ENCODE measurements at places on chromosomes 12 and 14.

- no peak for DNase-seq
Observed at GRCh38 chr14:33567023-33567728, 383.7 kb downstream of the EGLN3 start.

DNA sequence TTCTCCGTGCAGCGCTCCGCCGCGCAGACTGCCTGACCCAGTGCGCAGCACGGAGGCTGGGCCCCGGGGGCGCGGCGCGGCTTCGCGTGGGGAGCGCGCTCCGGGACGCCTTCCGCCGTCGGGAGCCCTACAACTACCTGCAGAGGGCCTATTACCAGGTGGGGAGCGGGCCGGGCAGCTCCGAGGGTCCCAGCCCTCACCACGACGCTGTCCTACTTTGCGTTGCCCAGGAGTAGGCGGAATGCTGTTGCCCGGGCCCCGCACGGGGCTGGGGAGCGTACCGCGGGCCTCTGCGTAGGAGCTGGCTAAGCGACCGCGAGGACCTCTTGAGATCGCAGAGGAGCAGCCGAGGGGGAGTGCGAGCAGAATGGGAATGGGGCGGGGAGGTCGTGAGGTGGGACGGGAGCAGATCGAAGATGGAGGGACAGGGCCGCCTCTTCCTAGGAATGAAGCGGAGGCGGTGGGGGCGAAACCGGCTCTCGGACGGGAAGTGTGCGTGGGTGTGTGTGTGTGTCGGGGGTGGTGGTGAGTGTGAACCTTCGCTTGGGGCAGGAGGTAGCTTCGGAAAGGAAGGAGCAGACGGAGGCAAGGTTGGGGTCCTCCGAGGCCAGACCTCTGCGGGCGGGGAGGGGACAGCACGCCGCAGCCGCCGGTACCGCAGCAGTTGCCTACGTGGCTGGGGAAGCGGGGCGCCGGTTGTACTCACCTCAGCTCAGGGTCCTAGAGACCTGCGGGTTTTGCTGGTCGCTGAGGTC is 751 bp downstream of the P3H3 start:
- DNase-seq: peak; percentile 82

GRCh38 chr12:104134882-104135281 is 3.1 kb downstream of the NFYB start:
- DNase-seq: no peak

- DNase-seq: no peak
Observed at GRCh38 chr12:50018968-50019367, 6.3 kb downstream of the RACGAP1 start.

GRCh38 chr14:102050625-102051024 is 36.2 kb downstream of the HSP90AA1 start:
- DNase-seq: no peak

Measured in foreskin fibroblast (primary cell).